ENCODE measurements at places on chromosomes 13 and 19.
A peak's percentile ranks its signal among the peaks of the same experiment; 100 is the strongest.

DNA sequence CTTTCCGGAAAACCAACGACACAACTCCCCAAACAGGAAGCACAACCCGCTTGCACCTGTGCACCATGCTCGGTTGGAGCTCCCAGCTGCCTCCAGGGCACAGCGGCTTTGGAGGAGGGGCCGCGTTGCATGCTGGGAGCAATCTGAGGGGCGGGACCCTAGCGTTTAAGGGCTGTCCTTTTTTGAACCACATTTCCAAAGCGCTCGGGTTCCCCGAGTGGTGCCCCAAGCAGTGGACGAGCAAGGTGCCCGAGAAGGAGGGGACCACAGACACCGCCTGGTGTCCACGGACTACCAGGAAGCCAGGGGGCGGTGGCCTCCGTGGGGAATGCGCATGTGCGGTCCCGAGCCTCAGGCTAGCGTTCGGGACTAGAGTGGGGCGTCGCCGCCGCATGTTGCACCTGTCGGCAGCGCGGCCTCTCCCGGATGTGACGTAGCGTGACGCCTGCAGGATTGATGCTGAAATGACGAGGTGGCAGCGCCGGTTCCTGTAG lies 11.9 kb upstream of the ZNF57 start:
- no peak for DNase-seq

DNA sequence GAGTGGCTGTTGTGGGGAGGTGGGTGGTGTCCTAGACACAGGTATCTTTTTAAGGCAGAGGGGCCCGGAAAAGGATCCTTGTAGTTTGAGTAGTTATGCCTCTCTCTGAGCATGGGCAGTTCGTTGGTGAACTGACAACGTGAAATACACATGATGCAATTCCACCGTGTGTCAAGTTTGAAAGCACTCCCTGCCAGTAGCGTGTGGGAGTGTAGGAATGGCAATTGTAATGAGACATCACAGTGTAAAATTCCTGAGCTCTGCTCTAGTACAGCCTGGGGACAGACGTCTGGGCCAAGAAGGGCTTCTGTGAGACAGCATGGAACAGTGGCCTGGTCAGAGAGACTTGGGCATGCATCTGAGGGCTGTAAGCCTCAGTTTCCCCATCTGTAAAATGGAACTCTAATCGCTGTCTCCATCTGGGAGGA lies 10.4 kb upstream of the ASF1B start:
- peak; percentile 65 for DNase-seq

GRCh38 chr19:34669305-34669704 lies 7.7 kb downstream of the SCGB2B2 start:
- no peak for DNase-seq

DNA sequence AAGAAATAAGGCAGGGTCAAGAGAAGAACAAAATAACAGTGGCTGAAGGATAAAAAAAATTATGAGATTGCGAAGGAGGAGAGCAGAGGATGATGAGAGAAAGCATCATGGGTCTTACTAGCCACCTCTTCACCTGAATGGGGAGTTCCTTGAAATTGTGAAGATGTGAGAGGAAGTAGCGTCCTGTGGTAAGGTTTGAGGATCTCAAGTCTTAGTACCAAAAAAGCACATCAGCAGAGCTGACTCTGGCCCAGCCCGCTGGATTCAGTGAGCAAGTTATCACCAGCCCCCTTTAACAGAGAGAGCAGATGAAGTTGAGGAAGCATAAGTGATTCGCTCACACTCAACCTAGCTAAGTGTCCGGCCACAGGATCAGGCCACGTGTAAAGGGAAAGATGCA lies 61.8 kb downstream of the RXFP2 start:
- DNase-seq: no peak

- no peak for DNase-seq
Observed at GRCh38 chr13:75861786-75862185, 225.7 kb downstream of the LMO7 start.

GRCh38 chr19:34633802-34634201 lies 43.2 kb downstream of the SCGB2B2 start:
- DNase-seq: no peak

DNA sequence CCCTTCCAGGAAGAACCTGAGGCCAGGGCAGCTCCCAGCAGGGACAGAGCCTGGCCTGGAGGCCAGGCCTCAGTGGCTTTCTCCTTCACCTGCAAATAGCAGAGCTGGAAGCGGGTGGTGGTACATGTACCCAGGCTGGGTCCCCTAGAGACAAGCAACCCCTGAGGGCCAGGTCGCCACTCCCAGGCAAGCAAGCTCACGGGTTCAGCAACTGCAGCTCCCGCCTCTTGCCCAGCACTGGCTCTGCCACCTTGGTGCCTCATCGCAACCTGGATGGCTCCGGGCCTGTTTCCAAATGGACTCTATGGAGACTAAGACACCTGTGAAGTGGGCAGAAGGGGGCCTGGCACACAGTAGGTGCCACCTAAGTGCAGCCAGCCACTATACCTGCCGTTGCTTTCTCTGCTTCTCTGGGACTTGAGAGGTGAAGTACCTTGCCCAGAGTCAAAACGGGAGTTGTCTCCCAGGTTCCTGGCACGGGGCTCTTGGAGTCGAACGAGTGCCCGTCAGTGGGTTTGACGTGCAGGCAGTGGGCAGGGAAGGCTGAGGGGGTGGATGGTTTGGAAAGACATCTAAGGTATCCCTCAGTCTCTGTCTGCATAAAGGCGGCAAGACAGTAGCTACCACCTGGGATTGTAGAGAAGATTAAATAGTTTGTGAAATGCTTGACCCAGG lies 2.4 kb upstream of the PLPP2 start:
- DNase-seq: no peak

GRCh38 chr13:59495299-59495698 lies 668.4 kb downstream of the DIAPH3 start:
- DNase-seq: no peak

DNA sequence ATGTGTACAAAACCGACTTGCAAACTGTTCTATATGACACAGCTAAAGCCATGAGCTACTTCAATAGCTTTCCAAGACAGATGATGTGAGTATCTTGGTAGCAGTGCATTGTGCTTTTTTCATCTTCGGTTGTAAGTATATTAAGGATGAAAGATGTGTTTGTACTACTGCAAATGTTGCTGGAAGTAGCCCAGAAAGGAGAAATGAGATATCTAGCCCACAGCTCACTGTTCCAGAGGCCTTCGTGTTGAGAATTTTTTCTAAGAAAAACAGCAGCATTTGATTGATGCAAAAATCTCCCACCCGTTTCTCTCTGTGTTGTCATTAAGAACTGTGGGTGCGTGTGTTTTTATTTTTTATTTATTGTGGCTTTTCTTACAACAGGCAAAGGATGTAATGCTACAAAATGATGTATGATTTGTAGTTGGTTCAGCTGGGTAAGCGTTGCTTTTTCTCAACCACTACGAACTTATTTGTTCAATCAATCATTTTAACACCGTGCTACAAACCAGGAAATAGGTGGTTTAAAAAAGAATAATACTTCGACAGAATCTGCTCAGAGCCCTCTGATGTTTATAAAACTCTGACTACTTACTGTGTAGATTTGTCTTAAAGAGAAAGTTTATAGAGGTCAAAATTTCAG lies 41.6 kb upstream of the RFC3 start:
- no peak for DNase-seq

- no peak for DNase-seq
Observed at GRCh38 chr19:18203408-18203862, 407 bp downstream of the RAB3A start.

GRCh38 chr19:11479090-11479897 lies 1.6 kb downstream of the ELAVL3 start:
- DNase-seq: no peak

- no peak for DNase-seq
Observed at GRCh38 chr13:113171250-113172125, 13.0 kb downstream of the PROZ start.

- no peak for DNase-seq
Observed at GRCh38 chr19:12750851-12751250, 740 bp upstream of the BEST2 start.

DNA sequence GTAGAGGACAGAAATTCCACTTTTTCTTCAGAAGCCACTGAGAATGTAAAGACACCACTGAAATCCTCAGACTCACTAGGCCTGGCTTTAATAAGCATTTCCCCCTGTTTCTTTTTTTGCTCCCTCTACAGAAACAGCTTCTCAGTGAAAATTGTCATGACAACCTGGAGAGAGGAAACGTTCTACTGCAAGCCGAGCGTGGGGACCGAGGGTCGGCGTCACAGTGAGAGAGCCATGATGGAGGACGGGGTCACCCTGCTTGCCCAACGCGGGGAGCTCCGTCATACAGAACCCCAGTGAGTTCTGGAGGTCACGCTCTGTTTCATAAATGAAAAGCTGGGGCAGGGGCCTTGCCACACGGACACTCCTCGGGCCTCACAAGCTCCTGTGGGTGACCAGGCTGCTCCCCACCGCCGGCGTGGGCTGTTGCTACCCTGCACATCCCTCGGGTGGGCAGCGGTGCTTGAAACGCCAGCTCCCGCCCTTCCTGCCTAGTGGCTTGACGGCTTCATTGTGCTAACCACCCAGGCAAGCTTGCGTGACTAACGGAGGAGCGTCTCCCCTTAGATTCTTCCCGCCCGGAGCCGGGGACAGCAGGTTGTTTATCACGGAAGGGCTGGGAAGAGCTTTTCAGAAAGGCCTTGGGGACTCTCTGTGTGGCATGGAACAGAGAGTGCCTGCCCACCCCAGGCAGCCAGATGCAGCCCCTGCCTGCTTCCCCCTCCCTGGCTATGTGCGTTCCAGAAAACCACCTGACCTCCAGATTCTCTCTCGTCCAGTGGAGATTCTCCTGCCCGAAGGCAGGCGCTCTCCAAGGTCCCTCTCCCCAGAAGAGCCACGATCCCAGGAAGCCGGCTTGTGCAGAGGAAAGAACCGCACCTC lies 153.6 kb downstream of the KATNAL1 start:
- no peak for DNase-seq

DNA sequence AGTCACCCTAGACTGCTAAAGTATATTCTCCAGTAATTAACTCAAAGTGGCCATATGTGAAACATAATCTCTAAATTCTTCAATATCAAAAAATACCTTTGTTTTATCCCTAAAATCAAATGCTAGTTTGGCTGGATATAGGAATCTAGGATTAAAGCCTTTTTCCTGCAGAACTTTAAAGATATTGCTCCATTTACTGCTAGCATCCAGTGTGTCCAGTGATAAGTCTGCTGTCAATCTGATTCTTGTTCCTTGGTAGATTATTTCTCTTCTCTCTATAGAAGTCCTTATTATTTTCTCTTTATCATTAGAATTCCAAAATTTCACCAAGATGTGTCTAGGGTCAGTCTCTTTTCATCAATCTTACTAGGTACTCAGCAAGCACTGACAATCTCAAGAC lies 384.6 kb downstream of the FGF14 start:
- DNase-seq: no peak

- peak; percentile 62 for DNase-seq
Observed at GRCh38 chr19:48698046-48698445, 2.3 kb downstream of the FUT2 start.

DNA sequence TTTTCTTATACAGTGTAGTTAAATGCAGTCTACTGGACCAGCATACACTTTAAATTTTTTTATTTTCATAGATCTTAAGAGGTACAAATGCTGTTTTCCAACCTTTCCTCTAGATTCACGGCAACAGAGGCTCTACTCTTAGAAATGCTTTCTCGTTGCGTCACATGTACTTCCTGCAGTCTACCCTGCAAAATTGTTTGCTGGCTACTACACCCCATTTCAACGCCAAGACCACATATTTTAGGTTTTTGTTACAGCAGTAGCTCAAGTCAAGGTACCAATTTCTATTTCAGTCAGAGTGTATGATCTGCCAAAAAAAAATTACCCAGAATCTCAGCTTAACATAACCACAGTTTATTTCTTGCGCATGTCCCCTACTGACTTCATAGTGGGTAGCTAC lies 94.1 kb downstream of the TNFSF13B start:
- no peak for DNase-seq

DNA sequence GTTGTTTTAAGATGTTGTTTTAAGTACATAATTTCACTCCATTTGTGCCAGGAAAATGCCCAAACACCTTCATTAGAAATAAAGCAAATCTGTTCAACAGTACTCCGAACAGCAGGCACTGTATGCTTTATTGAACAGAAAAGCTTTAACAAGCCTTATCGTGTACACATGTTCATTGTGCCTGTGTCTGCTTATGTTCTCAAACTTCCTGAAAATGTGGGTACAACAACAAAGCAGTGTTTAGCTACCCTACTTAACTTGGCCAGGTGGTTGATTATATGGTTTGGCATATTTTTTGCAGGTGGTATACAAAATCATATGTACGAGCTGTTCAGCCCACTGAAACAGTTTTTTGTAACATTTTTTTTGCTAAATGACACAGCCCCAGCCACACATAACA lies 718.0 kb downstream of the DACH1 start:
- no peak for DNase-seq

DNA sequence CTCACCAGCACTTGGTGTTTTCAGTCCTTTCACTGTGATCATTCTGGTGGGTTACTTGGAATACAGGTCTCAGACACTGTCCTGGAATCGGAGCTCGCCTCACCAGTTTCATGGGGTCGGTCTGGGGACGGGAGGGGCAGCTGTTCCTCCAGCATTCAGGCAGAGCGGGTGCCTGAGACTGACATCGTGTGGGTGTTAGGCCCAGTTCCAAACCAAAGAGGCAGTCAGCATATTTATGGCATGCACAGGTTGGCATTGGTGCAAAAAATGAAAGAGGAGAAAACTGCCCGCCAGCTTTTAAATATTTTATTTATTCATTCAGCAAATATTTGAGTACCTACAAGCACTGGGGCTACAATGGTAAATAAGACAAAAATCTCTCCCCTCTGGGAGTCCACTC lies 20.1 kb downstream of the PLEKHF1 start:
- no peak for DNase-seq

DNA sequence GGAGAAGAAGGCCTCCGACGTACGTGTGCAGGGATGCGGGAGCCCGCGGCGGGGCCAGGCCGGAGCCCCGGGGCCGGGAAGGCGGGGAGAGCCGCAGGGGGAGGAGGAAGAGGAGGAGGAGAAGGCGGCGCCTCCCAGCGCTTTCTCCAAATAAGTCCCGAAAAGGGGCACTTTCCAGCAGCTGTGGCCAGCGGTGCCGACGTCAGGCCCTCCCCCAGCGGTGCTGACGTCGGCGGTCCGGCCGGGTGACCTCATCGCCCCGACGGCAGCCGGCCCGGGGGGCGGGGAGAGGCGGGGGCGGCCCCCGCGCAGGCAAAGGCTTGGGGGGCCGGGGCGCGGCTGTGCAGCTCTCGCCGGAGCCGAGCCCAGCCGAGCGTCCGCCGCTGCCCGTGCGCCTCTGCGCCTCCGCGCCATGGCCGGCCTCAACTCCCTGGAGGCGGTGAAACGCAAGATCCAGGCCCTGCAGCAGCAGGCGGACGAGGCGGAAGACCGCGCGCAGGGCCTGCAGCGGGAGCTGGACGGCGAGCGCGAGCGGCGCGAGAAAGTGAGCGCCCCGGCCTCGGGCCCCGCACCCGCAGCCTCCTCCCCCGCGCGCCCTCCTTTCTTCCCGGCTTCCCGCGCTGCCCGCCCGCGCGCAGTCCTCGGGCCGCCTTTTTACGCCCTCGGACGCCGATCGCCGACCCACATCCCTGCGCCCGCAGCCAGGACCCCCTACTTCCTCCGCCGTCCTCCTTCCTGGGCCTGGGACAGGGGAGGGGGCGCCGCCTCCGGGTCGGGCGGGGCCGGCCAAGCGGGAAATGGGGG lies at the start of gene TPM4:
Gene TPM4, plus strand, starts transcription at position 342 of the 804 bp plus-strand sequence. Its CDS starts 71 bp downstream, at position 413.
- peak; percentile 97 for DNase-seq

Measured in mesenchymal stem cell (in vitro differentiated cells and primary cell).